GM12891 (cell line): ENCODE measurements at places on chromosomes 6 and 20.

GRCh38 chr6:56187686-56188085 is 59.7 kb downstream of the COL21A1 start:
- no peak for DNase-seq

DNA sequence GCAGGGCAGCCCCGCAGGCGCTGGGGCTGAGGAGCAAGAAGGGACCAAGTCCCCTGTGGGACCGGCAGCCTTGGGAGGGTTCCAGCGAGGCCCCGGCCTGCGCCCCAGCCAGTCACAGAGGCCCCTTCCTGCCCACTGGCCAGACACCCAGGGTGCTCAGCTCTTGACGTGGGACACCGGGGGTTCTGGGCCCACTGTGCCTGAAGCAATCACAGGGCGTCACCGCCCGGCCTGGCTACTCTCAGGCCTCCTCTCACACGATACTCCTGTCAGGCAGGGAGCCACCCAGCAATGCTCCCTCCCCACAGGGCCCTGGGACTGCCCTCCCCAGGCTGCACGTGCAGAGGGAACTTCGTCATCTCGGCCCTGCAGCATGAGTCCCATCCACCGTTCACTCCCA is 14.5 kb downstream of the TAF4 start:
- no peak for DNase-seq

- no peak for DNase-seq
Measured at GRCh38 chr6:81612136-81612535, 140.3 kb downstream of the TENT5A start.

GRCh38 chr6:14863902-14864850 is 381.7 kb upstream of the JARID2 start:
- no peak for DNase-seq

- no peak for DNase-seq
Measured at GRCh38 chr6:41780551-41781365, at the start of gene PRICKLE4. Gene PRICKLE4 (plus strand): TSS chr6:41780782. CDS start chr6:41783474, 2,692 bp downstream.

GRCh38 chr6:135087803-135088202 is 33.2 kb upstream of the HBS1L start:
- no peak for DNase-seq

DNA sequence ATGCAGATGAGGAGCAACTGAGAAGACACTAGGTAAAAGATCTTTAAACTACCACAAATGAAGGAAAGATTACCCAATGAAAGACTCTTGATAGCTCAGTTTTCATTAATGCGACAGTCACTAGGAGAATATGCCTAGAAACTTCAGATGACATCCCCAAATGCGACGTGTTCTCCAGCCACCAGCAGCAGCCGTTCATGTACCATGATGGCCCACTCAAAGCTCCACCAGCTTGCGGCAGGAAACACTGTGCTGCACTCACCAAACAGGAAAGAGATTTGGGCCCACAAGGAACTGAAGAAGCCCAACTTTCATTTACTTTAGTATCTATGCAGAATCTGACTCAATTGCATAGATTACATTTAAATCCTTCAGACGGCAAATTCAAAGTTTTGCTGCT is 7.5 kb downstream of the DIDO1 start:
- DNase-seq = no peak

DNA sequence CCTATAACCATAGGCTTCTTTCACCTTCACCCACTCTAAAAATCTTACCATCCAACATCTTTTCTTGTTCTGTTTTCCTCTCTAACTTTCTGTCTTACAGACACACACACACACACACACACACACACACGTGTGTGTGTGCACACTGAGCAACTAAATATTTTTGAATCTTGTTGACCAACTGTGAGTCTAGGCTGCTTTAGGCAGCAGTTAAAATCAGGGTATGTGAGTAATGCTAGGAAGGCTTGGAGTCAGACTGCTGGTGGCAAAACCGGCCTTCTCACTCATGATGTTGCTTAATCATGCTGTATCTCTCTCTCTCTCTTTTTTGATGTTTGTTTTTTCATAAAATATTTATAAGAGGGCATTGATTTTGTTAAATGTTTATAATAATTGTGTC is 103.1 kb upstream of the TBX18 start:
- DNase-seq = no peak

- peak; percentile 70 for DNase-seq
Measured at GRCh38 chr6:31128093-31128676, 7.9 kb upstream of the CDSN start.

DNA sequence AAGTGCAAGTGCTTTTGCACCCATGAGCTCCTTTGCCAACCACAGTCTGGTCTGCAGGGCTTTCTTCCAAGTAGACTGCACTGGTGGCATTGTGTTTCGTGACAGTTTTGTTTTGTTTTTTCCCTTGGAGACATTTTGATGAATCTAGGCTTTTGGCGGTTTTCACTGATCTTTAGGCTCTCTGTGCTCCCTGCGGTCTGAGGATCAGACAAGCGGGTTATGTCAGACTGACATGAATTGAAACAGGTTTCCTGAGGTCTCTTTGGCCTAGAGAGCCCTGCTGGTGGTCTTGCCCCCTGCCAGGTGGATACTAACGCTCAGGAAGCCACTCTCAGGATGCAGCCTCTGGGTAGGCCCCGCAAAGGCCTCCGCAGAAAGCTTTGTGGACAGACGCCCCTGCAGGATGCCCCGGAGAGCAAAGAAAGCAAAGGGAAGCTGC is 555.4 kb upstream of the AGPAT4 start:
- no peak for DNase-seq

- no peak for DNase-seq
Measured at GRCh38 chr20:30485331-30486102, 771.9 kb upstream of the DEFB115 start.

GRCh38 chr6:133758815-133759335 is 130.0 kb upstream of the TCF21 start:
- no peak for DNase-seq

- no peak for DNase-seq
Measured at GRCh38 chr20:7850775-7851490, 89.3 kb downstream of the HAO1 start.

DNA sequence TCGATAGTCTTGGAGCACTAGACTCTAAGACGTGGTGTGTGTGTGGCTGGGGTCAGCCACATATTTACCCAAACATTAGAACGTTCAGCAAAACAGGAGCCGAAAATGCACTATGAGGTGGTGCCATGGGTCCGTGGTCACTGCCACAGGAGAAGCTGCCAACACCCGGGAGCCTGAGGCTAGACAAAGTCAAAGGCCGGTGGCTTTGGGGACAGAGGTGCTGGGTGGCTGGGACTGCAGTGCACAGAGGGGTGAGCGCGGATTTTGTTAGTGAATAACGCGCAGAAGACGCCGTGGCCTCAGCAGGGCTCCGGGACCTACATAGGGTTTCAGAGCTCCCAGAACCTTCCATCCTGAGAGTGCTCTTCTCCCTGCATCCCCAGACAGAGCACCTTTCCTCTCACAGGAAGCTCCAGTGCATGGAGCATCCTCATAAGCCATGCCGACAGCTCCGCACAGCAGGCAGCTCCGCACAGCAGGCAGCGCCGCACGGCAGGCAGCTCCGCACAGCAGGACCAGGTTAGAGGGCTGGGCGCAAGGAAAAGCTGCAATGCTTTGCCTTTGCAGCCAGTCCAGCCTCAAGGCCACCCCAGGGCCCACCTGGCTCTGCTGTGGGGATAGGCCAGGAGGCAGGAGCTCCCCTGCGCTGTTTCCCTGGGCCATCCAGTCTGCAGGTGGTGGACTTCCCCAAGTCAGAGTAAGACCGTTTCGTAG is 304.1 kb downstream of the TAF4 start:
- no peak for DNase-seq

DNA sequence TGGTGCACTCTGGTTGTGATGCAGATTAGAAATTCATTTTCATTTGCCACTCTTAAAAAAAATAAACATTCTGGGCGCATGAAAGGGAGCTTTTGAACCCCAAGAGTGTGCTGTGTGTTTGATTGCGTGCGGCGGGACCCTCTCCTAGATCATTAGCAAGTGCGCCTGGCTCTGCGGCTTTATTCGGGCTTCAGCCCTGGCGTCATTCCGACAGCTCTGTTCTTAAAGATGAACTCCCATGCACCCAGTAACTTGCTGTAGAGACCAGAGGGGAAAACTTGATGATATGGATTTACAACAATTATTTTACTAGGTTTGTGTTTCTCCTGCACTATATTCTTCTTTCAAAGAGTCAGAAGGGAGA is 48.9 kb upstream of the ARMC2 start:
- no peak for DNase-seq

DNA sequence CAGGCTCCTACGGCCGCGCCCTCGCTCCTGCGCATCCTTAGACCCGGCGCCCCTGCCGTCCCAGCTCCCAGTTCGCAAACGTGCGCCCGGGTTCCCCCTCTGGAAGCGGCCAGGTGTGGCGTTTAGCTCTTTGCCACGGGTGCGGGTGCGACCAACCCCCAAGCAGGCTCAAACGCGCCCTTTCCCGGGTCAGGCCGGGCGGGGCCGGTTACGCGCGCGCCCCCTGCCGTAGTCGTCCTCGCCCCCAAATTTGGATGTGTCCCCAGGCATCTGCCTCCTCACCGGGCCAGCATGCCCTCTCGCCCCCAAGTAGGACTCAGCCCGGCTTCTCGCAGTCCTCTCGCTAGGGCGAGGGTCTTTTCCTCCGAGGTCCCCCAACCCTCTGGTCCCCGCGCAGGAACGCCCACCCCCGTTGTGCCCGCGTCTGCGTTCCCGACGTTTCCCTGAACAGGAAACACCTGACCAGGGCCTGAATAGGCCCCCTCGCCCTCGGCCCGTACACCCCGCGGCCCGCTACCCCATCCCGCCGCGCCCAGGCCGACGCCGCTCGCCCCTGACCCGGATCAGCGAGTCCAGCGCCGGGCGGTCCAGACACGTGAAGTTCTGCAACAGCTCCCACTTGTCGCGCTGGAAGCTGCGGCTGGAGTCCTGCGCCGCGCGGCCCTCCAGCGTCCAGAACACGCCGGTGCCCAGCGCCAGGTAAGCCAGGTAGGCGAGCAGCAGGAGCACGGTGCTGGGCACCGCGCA is 520 bp downstream of the KCNK17 start:
- no peak for DNase-seq

GRCh38 chr6:10658910-10659698 is 35.3 kb downstream of the C6orf52 start:
- no peak for DNase-seq

- DNase-seq = no peak
Measured at GRCh38 chr6:118808793-118809638, 84.9 kb upstream of the ASF1A start.

DNA sequence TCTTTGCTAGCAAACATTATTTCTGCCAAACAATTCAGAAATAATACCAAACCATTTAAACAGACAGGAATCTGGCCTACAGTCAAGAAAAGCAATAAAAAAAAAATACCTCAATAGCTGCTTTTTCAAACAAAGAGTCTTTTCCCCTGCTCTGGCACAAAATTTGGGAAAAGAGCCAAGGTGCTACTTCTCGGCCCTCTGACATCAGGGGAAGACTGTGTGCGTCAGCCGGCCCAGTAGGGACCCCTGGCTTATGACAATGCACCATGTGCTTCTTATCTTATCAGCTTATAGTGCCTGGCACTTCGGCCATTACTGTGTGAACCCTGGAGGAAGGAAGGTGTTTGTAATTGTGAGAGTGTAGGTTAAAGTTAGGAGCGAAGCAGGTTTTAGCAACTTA is 89.4 kb downstream of the PDE10A start:
- no peak for DNase-seq

- DNase-seq = no peak
Measured at GRCh38 chr6:131400054-131400778, 172.8 kb upstream of the ARG1 start.

GRCh38 chr6:4258733-4259132 is 123.4 kb upstream of the ECI2 start:
- no peak for DNase-seq

DNA sequence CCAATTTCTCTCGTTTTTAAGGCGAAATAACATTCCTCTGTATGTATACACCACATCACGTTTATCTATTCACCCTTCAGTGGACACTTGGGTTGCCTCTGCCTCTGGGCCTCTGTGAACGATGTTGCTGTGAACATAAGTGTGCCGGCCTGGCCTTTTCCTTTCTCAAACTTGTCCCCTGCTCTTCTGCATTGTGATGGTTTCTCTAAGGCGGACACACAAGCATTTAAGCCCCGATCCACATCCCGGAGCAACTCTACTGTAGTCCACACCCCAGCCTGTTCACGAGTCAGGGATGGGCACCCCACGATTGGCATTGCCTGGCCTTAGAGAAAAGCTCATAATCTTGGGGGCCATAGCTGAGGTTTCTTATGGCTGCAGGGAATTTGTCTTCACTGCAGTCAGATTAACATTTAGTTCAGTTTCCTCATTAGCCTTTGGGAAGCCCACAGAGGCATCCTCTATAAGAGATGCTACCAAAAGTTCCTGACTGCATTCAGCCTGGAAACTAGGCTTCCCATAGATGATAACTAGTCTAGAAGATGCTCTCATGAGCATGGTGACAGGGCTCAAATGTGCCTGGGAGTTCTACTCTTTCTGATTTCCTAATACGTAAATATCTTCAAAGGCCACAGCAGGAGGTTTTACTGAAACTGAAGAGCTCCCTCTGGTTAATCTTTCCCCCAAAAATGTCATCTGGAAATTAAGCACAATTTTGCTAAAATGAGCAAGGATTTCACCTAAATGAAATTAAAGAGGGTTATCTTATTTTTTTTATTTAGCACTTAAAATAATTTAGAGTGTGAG is 762 bp downstream of the ZC3H12D start:
- no peak for DNase-seq

DNA sequence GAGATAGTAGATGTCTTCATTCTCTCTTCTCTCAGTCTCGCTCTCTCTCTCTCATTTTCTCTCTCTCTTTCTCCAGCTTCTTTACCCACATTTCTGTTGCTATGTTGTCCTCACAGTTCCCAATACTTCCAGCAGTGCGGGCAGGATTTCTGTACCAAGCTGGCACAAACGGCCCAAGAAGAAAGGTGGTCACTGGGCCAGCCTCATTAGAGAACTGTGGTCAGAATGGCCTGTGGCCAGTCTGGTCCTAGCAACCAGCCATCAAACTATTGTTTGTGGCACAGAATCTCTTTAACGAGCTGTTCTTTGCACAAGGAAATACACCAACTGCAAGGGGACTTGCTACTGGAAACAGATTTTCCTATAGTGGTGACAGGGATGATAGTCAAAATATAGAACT is 81.3 kb downstream of the SEL1L2 start:
- DNase-seq = no peak

- DNase-seq = no peak
Measured at GRCh38 chr20:57614490-57615444, 5.5 kb downstream of the ZBP1 start.

DNA sequence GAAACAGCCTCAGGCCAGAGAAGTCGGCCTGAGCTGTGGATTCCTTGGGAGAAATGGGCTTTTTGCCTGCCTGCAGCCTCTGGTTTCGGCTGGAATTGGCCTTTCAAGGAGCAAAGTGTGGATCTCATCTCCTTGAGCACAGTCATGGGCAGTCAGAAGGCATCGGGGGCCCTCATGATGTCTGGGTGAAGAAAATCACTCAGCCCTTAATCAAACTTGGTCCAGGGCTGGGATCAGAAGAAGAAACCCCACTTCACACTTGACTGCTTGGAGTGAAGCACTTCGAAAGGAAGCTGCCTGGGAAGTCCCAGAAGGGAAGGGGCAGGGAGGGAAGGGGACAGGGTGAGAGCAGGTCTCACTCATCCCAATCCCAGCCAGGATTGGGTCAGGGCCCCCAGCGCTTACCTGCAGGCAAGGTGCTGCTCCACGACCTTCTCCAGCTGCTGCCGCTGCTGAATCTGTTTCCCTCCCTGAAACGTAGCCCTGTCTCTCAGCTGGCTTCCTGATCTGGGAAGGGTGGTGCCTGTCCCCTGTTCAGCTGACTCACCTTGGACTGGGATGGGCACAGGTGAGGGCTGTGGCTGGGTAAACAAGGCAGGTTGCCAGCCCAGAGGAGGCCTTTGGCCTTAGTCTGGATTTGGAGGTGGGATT is at the start of gene SDCBP2:
Gene SDCBP2, minus strand, starts transcription at position 460 of the 651 bp plus-strand sequence. CDS start 8,723 bp downstream, outside the sequence.
- no peak for DNase-seq
